ENCODE measurements at places on chromosomes 3 and 15.

DNA sequence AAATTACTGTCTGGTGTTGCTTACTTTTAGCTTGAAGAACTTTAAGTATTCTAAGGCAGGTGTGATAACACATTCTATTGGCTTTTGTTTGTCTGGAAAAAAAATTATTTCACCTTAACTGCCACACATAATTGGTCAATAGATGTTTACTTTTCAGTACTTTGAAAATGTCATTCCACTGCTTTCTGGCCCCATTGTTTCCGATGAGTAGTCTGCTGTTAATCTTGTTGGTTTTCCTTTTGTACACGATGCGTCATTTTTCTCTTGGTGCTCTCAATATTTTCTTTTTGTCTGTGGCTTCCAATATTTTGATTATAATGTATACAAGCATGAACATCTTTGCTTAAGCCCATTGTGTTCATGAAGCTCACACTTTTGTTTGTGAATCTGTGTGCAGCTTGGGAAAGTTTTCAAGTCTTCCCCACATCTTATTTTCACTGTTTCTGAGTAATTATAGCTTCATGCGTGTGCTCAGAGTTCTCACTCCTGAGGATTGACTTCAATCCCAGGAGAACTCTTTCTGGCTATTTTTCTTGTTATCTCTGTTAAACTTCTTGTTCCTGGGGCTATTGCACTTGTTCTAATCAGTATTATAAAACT, 664.7 kb downstream of the IGSF11 start:
- DNase-seq, result no peak

DNA sequence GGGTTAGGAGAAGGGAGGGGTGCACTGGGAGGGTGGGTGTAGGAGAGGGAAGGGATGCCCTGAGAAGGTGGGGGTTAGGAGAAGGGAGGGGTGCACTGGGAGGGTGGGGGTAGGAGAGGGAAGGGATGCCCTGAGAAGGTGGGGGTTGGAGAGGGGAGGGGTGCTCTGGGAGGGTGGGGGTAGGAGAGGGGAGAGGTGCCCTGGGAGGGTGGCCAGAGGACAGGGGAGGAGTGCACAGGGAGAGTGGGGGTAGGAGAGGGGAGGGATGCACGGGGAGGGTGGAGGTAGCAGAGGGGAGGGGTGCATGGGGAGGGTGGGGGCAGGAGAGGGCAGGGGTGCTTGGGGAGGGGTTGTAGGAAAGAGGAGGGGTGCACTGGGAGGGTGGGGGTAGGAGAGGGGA, 3.2 kb downstream of the TM4SF19 start:
- DNase-seq, result no peak

DNA sequence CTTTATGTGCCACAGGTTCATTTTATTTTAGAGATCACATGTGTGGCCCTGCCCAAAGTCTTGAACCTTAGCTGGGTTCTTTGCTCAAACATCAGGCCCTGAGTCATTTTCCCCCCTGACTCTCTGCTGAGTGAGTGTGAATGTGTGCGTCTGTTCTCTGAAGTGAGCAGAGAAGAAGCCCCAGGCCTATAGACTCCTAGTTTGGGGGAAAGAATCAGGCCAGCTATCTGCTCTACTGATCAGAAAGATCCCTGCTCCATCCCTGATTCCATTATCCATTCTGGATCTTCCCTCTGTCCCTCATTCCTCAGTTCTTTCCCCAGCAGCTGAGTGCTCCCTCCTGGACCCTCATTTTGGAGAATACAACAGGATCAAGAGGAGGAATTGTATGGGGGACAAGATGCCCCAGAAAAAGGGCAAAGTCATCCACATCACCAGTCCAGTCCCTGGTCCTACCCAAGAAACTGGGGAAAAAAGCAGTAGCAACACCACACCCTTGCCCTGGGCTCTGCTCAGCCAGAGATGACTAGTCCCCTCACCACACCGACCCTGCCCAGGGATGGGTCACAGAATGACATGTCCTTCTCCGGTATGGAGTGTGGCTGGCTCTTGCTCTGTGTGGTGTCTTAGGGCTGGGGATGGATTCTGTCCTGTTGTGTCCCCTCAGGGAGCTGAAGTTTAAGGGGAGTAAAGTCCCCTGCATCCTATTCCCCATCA, 3.2 kb downstream of the DUOX1 start:
- DNase-seq, result no peak

- DNase-seq, result no peak
Measured at GRCh38 chr3:184240384-184241140, 8.2 kb downstream of the ALG3 start.

GRCh38 chr3:14632442-14632930, 19.1 kb upstream of the CCDC174 start:
- no peak for DNase-seq

GRCh38 chr3:43786526-43787305, 96.0 kb downstream of the ABHD5 start:
- DNase-seq, result no peak

GRCh38 chr3:185272033-185272432, 18.2 kb upstream of the EHHADH start:
- no peak for DNase-seq

- DNase-seq, result no peak
Measured at GRCh38 chr15:68493629-68494028, 61.7 kb upstream of the ITGA11 start.

DNA sequence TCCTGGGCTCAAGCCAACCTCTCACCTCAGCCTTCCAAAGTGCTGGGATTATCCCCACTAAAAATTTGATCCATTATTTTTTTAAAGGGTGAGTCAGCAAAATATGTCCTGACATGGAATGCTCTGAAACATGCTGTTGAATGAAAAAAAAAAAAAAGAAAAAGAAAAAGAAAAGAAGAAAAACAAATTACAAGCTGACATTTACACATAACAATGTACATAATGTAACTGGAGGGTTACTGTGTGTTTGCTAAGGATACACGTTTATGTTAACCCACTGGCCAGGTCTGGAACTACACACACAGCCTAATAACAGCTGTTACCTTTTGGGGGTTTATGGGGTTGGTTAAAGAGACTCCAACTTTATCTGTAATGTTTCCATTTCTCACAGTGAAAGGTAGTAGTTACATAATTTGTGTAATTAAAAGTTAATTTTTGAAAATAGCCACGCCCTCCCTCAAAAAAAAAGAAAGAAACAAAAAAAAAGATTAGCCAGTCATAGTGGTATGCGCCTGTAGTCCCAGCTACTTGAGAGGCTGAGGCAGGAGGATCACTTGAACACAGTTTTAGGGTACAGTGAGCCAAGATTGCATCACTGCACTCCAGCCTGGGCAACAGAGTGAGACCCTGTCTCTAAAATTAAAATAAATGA, 3.1 kb upstream of the MESP2 start:
- no peak for DNase-seq

- no peak for DNase-seq
Measured at GRCh38 chr3:84522893-84523292, 435.9 kb upstream of the CADM2 start.
